ENCODE measurements at places on chromosomes 2 and 18. TPM values are rescaled to one million over a fixed set of nuclear protein-coding genes. Genes with fewer than 3 reads are reported as not detected.

DNA sequence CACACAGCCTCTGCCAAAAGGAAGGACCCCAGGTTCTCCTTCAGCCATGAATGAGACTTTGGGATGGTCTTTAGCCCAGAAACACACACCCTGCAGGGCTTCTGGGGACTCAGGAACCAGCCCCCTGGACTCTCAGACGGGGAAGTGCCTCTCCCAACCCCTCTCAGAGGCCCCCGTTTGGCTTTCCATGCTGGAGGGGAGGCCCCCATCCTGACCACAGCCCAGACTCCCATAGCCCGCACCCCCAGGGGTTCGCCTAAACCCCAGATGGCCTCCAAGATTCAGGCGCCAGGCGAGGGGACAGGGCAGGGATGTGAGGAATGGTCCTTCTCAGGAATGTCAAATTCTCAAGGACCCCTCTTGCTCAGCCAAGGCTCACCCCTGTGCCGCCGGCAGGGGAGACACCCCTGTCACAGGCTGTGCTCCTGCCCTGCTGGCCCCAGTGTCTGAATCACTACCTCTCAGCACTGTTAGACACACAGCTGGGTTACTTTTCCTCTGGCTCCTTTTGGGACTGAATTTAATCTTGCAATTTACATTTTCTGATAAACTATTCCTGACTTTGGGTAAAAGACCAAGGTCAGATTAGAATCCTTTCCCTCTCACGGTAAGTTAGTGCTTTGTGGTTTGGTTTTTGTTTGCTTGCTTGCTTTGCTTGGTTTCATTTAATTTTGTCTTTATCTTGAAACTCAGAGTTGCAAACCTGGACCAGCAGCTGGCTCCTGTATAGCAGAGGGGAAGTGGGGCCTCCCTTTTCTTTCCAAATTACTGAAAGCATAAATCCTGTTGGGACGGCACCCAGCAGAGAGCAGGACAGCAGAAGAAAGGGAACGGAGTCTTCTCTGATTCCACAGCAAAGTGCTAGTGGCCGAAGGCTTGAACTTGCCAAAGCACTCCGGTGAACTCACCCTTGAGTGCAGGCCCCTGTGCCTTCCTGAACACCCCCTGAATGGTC, 198.9 kb upstream of the RAB6C start:
- no peak for DNase-seq

DNA sequence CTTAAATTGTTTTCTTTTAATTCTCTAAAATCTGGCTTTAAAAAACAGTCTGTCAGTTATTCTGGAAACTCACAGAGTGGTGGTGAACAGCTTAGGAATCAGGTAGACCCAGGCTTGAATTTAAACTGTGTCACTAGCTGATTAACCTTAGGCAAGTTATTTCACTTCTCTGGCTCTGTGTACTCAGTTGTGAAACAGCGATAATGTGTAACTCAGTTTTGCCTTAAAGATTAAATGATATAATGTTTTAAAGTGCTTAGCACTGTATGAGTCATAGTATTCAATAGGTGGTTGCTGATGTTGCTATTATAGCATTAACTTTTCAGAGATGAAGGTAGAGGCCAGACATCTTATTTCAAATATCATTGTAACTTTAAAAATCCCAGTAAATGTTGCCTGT, 40.7 kb downstream of the PKP4 start:
- DNase-seq: no peak

- DNase-seq: no peak
Observed at GRCh38 chr2:71506222-71507153, 53.1 kb downstream of the DYSF start.

DNA sequence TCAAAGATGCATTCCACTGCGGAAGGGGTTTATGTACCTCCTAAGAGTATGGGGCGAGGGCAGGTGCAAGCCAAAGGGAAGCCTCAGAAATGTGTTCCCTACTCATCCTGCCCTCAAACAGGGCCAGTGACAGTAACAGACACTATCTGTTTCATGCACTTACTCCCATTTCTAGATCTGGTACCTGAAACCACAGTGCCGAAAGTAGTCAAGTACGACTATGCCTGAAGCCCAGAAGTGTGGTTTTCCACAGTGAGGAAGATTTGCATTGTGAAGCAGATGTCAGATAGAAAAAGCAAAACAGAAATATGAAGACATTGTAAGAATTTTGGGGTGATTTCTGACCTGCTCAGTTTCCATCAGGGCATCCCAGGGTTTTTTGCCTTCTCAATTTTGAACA, 748.7 kb downstream of the RNF144A start:
- DNase-seq: no peak

GRCh38 chr2:217604527-217605194, 398.1 kb downstream of the TNS1 start:
- no peak for DNase-seq

DNA sequence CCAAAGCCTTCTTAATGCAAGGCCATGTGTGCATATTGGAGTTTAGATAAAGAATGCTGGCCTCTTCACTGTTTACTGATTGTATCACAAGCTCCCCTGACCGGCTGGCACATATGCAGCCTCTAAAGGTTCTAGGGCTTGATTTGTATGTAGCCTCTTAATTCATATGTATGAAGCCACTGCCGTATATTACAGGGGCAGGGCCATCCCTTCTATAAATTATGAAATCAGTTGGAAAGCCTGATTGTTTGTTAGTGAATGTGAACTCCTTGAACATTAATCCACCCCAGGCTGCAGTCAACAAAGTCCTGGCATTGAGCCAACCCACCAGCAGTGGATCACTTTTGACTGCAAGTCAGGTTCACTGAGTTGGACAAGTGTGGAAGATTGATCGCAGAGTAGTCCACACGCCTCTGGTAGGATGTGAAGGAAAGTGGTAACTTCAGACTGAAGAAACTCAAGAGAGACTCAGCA, 61.6 kb upstream of the PARD3B start:
- no peak for DNase-seq

- DNase-seq: no peak
Observed at GRCh38 chr18:8742387-8743361, 37.3 kb downstream of the MTCL1 start.

GRCh38 chr2:152083202-152083875, 15.5 kb downstream of the CACNB4 start:
- DNase-seq: no peak

GRCh38 chr2:222479859-222480258, 55.5 kb downstream of the SGPP2 start:
- DNase-seq: no peak

DNA sequence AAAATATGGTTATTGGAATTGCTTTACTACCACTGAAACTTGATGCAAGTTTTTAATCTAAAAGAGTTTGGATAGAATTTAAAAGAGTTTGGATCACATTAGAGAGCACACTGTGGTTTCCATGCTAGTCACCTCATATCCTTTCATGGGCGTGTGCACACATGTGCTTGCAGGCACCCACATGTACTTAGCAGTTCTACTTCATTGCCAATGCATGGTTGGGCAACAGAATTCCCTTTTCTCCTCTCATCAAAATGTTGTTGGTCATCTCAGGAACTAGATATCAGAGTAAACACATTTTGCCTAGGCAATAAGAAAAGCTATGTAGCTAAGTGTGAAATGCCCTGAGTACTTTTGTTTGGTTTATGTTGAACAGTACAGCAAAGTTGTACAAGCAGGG, 254.1 kb upstream of the RASGRP3 start:
- no peak for DNase-seq

DNA sequence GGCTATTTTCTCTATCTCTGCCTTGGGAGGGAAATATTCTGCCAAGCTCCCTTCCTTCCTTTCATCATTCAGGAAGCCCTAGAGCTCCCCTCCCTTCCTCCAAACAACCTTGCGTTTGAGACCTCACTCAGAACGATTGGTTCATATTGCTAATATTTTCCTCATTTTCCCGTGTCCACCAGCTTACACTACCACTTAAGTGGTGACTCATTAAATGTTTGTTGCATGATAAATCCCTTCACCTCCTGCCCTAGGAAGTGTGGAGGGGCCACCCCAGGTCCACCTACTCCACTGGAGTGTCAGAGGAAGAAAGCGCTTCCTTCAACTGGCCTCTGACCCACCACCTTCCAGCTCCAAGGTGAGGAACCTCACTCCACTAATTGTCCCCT, 2.3 kb upstream of the LPIN2 start:
- DNase-seq: no peak

DNA sequence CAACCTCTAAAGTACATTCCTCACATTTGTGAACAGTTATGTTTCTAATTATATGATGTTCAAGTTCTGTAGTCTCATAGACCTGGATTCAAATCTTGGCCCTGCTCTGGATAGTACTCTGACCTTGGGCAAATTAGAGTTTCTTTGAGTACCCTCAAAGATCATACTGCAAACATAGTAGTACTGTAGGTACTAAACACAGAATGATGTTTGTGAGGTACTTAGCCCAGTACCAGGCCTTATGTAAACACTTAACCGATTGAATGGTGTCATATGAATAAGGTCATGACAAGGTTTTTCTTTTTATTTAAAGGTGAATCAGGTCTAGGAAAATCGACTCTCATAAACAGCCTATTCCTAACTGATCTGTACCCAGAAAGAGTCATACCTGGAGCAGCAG, 19.1 kb downstream of the SEPTIN2 start:
- DNase-seq: no peak

The NEU4 gene
- 0.82 TPM for total RNA-seq

The SPHKAP gene
- total RNA-seq: not detected

Data from H1 (cell line).